ENCODE measurements at places on chromosomes 12 and 14.
A peak's percentile ranks its signal among the peaks of the same experiment; 100 is the strongest.

- DNase-seq = no peak
Observed at GRCh38 chr12:91388573-91388972, 206.0 kb upstream of the DCN start.

DNA sequence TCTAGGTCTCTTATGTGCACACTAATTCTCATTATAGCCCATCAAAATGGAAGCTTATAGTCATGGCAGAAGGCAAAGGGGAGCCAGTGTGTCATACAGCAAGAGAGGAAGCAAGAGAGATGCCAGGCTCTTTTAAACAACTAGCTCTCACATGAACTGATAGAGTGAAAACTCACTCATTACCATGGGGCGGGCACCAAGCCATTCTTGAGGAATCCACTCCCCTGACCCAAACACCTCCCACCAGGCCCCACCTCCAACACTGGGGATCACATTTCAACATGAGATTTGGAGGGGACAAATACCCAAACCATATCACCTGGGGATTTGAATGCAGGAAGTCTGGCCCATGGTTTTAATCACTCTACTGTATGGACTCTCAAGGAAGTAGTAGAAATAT, 36.9 kb upstream of the CRACR2A start:
- DNase-seq = no peak

- DNase-seq = no peak
Observed at GRCh38 chr12:96880220-96880619, 26.8 kb upstream of the NEDD1 start.

- no peak for DNase-seq
Observed at GRCh38 chr14:75968456-75968855, 13.3 kb downstream of the TGFB3 start.

DNA sequence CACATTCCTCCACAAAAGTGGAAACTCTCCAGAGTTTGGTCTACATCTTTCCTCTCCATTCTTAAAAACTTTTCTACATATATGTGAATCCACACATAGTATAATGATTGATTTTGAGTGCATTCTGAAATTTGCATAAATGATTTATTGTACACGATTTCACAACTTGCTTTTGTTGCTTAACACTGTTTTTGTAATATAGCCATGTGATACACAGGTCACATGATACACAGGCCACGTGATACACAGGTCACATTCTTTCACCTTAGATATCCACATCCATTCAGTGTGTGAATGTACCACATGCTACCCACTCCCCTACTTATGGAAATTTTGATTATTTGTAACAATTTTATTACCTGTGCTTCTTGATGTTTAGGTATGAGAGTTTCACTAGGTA, 319.1 kb downstream of the ZFP36L1 start:
- DNase-seq = no peak

GRCh38 chr12:2854669-2855453, 2.0 kb downstream of the TEX52 start:
- no peak for DNase-seq

DNA sequence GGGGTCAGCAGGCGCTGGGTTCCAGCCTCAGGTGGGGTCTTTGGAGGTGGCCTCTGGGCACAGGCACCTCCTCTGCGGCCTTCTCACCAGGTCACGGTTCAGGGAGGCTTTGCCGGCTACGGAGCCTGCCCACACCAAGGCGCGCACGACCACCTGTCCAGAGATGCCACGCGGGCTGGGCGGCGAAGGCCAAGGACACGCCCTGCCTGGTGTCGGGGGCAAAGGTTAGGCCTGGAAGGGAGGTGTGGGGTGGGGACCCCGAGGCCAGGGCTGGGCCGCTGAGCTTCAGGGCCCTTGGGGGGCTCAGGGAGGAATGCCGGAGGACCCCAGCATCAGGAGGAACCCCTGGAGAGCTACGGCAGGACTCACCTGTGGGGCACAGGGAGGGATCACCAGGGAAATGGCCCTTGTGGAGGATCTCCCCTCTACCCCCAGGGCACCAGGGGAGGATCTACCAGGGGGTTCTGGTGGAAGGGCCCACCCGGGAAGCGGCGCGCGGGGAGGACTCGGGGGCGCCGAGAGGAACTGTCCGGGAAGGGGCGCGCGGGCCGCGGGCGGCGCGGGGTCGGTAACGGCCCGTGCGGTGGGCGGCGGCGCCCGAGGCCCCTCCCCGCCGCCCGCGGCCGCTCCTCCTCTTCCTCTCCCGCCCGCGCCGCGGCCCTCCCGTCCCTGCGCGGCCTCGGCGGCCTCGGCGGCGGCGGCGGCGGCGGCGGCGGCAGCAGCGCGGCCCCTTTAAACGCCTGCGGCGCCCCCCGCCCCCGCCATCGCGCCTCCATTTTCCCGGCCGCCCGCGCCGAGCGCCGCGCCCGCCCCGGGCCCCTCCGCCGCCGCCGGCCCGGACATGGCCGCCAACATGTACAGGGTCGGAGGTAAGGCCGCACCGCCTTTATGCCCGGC, at the start of gene MTA1:
MTA1 (plus strand) TSS at position 633 of the 897 bp plus-strand sequence; CDS start at position 842, 209 bp downstream.
- no peak for DNase-seq

DNA sequence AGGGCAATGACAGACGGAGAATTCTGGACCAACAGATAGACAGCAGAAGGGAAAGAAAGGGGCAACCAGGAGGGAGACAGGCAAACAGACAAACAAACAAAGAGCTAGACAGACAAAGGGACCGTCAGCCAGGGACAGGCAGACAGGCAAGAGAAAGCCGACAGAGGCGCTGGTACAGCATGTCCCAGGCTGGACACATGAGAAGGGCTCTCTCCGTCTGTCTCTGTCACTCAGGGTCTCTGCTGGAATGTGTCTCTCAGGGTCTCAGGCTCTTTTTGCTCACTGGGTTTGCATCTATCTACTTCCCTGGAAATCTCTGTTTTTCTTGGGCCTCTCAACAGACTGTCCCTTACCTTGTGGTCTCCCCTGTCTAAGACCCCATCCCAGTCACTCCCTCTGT, 8.2 kb upstream of the SMUG1 start:
- no peak for DNase-seq

DNA sequence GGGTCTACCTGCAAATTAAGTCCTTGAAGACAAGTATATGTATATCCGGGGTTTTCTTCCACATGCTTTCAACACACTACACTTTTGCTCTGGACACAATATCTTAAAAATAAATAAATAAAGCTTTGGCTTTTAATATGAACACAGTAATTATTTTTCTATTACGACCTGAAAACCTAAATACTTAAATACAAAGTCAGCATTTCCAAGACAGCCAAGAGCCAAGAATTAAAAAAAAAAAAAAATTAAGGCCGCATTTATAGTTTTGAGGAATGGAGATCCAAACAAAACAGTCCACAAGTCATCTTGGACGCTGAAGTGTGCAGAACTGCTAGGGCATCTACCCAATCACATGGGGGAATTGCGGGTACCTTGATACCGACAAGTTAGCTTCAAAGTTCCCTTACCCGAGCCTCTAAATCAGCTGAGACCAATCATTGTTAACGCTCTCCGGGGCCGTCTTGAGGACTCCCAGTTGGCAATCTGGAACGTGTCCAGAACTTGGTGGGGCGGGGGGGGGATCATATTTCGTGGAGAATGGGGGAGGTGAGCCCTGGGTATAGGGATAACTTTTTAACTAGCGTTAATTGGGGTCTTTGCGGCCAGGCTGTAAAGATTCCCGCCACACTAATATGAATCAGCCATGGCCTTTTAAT, 731 bp upstream of the PCNX4 start:
- DNase-seq = peak; percentile 56

DNA sequence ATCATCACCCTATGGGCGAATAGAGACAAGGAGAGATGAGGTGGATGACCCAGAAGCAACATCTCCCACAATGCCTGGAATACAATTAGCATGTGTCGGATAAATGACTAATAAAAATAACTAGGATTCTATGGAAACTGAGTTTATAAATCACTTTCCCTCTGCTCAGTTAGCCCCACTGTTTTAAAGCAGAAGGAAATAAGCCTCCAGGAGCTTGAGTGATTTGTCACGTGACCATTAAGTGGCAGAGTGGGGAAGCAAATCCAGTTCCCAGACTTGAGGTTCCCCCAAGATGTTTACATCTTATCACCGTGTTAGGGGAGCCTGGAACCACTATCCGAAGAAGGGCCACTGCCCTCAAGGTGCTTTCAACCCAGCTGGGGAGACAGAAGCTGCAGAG, 136.5 kb upstream of the CCND2 start:
- no peak for DNase-seq

- no peak for DNase-seq
Observed at GRCh38 chr14:63761351-63762117, 33.7 kb upstream of the SGPP1 start.

- DNase-seq = peak; percentile 76
Observed at GRCh38 chr14:23631702-23632460, 4.3 kb upstream of the DHRS2 start.

- DNase-seq = no peak
Observed at GRCh38 chr12:20588042-20588441, 107.1 kb upstream of the SLCO1C1 start.

DNA sequence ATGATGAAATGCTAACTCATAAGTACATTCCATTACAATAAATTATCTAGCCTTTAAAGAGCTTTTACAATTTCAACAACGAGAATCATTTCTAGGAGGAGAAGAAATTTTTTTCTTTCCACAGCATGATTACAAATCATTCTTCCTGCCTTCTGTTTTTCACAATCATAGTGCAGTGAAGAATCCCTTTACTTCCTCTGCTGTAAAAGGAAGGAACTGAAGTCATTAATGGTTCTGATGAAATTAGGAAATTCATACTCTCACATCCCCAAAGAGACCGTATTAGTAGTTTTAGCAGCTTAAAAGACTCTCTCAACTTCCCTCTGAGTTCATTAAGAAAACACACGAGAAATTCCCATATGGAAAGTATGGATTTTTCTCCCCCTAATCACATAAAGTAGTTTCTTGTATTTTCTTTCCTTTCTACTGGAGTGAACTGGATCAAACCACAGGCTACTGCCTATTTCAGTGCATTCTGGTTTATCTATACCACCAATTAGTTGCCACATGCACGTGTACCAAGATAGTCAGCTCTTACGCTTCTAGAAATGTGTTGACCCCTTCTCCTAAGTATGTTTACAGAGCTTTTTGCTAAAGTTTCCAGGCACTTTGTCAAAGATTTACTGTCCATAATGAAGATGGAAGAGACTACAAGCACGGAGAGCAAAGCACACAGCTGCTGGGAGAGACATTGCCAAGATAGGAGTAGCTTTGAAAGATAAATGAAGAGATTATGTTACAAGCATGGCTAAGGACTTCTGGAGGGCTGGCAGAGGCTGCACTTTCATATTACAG, 58.9 kb upstream of the KITLG start:
- no peak for DNase-seq

- DNase-seq = no peak
Observed at GRCh38 chr12:63997198-63997597, 152.7 kb downstream of the SRGAP1 start.

DNA sequence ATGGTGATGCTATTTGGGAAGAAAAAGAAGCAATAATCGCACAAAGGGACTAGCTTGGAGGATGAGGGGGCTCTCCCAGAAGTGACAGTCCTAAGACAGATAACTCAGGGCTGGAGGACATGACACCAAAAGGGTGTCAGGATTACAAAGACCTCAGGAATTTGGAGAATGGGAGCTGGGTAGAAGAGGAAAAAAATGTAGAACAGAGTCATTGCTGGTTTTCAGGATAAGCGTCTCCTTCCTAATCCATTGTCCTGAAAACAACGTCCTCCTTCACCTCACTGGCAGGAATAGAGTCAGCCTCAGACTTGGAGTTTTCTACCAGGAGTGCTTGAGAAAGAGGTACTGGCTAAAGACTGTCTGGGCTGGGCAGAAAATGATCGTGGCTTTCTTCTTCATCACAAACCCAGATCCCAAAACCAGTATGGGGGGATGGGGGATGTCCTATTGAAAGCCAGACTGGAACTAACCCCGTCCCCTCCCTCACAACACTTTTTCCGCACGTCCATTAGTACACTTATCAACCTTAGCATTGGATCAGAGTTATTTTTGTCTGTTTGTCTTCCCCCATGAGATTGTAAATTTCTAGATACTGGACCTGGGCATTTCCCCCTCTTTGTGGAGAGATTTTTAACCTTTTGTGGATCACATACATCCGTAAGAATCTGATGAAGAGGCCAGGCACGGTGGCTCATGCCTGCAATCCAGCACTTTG, 14.3 kb downstream of the B4GALNT3 start:
- DNase-seq = no peak

GRCh38 chr12:114168061-114168460, 201.9 kb upstream of the RBM19 start:
- DNase-seq = no peak

GRCh38 chr12:24562771-24563431, 386.0 kb downstream of the BCAT1 start:
- DNase-seq = no peak

- no peak for DNase-seq
Observed at GRCh38 chr14:52060080-52060479, 8.8 kb downstream of the NID2 start.

- DNase-seq = no peak
Observed at GRCh38 chr14:53252141-53252540, 99.0 kb upstream of the DDHD1 start.

- no peak for DNase-seq
Observed at GRCh38 chr14:100472094-100472455, 115.1 kb downstream of the BEGAIN start.

DNA sequence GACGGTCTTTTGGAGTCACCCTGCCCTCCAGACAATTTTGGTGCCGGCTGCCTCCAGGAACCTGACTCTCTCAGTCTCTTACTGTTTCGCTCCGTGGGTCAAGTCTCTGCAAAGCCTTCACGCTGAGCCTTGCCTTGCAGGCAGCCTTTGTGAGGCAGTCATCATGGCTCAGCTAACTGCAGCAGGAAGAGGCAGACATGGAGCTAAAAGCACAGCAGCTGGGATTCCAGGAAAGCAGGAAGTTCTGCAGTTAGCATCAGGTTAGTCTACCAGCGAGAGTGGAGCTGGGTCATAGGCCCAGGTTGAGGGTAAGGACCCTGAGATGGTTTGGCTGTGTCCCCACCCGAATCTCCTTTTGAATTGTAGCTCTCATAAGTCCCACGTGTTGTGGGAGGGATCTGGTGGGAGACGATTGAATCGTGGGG, 305.4 kb downstream of the PCNX1 start:
- DNase-seq = no peak

- no peak for DNase-seq
Observed at GRCh38 chr14:90828642-90829487, 12.6 kb upstream of the TTC7B start.

GRCh38 chr12:44550377-44550776, 325.7 kb downstream of the NELL2 start:
- no peak for DNase-seq

DNA sequence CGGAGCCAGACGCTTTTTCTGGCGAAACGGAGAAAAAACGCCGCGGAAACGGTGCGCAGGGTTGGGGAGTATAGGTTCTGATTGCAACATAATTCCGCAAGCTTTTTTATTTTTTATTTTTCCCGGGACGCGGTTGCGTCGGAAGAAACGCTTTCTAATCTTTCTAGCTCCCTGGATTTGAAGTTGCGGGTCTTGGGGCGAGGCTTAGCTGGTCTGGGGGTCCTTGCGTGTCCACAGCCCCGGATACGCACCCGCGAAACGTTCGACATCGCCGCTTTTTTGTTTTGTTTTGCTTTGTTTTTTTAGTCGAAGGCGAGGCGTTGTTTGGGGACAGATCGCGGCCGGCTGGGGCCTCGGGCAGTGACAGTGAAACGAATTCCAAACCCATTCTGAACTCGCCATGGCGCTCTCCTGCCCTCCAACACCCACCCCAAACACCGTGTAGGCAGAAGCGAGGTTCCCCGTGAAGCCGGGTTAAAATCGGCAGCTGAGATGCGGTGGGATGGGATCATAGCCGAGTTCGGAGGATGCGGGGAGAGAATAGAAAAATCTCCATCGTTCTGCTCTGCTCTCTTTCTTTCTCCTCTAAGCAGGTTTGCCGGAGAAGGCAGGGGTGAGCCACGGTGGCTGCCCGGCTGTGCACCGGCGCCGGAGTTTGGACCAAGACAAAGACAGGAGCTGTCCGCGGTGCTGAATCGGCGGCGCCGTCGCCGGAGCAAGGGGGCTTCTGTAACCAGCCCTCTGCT, 8.1 kb upstream of the LHX5 start:
- DNase-seq = peak; percentile 9

Data from smooth muscle cell of the brain vasculature (primary cell).